ENCODE measurements at places on chromosomes 16 and 17.

DNA sequence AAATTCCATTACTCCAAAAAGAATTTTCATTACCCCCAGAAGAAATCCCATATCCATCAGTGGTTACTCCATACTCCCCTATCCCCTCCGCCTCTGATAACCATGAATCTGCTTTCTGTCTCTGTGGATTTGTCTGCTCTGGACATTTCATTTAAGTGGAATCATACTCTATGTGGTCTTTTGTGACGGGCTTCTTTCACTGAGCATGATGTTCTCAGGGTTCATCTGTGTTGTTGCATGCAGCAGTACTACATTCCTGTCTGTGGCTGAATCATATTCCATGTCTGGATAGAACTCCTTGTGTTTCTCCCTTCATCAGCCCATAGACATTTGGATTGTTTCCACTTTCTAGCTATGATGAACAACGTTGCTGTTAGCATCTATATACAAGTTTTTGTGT, 59.5 kb upstream of the IRX3 start:
- DNase-seq = no peak

DNA sequence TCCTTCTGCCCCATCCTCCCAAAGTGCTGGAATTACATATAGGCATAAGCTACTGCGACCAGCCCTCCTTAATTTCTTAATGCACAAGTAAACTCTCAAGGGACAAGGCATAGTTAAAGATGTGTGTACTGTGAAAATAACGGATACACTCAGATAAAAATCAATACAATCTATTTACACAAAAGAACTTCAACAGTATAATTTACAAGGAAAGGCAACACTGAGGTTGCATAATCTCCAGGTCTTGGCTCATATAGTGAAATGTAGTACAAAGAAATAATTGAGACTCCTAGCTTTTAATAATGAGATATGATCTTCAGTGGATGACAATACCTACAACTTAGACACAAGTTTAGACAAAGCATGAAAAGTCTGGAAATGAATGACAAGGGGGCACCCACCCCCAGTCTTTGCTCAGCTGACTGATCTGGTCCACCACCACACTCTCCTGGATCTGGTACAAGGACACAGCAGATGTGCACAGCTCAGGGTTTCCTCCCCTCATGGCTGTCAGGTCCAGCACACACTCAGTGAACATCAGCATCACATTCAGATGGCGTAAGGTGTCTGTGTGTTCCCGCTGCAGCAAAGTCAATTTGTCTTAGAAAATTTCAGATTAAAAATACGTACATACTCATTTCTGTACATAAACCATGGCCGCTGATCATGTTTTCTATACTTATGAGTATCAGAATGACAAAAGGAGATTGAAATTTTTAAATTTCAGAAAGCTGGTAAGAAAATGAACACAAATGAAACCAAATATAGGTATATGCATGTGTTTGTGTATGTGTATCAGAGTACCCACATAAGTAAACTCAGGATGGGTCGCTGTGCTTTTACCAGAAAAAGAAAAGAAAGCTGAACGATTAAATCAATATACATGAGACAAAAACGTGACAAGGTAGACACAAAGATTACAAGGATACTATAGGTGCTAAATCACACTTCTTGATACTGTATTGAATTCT, 33.7 kb upstream of the ALDH3A1 start:
- DNase-seq = no peak

GRCh38 chr17:79279320-79279719, 204.7 kb downstream of the ENGASE start:
- DNase-seq = no peak

DNA sequence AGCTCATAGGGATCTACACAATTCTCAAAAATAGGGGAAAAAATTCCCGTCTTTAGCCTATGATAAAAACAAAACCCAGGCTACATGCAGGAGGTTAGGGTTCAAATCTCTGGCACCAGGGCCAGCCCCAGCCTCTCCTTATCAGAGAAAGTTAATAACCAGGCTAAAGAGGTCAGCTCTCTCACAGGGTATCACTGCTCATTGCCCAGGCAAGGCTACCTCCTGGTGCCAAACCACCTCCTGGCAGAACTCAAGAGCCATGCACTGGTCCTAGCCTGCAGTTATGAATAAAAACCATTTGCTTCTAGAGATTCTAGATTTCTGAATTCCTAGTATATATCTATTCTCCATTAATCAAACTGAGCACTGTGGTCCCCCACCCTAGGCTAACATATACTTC, 65.8 kb downstream of the CREBBP start:
- DNase-seq = no peak

DNA sequence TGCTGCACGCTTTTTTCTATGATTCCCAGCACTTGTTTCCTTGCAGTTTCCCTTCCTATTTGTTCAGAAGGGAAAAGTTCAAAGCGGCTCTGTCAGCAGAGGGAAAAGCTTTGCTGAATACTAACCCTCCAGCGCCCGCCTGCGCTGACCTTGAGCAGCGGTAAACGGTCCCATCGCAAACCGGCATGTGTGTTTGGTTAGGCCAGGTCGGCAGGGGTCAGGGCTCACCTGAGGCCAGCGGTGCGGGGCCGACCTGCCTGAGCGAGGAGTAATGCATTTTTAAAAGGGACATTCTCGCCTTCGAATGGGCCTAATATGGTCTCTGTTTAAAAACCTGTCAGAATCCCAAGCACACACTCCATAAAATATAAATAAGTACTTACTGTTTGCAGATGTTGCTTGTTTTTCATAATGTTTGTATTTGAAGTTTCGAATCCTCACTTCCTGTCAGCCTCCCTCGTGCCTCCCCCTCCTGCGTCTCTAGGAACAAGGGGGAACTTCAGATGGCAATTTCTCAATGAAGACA, 110.1 kb downstream of the IRX3 start:
- no peak for DNase-seq

GRCh38 chr16:63702981-63703590, 1418.8 kb downstream of the CDH11 start:
- no peak for DNase-seq

GRCh38 chr17:64547319-64547718, 40.5 kb downstream of the CEP95 start:
- peak; percentile 23 for DNase-seq

GRCh38 chr17:37221865-37222264, 153.9 kb upstream of the C17orf78 start:
- no peak for DNase-seq

DNA sequence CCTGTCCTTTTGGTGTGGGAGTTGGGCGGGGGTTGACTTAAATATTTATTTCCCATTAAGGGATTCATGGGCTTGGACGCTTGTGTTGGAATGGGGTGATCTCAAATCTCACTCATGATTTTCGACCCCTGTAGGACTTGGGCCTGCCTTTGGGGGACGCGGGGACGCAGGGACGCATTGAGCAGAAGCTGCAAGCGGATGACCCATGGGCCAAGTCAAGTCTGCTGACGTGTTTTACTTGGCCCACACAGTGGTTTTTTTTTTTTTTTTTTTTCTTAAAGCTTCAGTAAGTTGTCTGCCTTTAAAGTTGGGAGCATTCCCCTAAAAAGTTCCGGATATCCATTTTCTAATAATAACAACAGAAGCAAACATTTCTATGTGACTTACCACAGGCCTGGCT, 28.9 kb downstream of the CMIP start:
- DNase-seq = no peak

DNA sequence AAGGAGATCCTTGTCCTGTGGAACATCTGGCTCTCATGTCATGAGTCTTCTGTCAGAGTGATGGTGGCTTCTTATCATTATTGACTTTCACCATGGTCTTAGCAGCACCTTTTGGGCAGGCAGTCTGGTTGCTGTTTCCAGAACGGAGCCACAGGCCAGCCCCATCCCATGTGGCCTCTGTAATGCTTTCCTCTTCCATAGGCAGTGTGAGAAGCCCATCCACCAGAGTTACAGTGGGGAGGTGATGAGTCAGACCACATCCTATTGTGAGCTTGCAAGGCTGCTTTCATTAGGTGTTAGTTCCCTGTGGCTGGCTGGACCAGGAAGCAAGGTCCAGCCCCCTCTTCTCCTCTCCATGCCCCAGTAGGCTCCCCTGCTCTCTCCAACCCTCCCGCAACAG, 30.8 kb upstream of the SPACA3 start:
- DNase-seq = no peak

DNA sequence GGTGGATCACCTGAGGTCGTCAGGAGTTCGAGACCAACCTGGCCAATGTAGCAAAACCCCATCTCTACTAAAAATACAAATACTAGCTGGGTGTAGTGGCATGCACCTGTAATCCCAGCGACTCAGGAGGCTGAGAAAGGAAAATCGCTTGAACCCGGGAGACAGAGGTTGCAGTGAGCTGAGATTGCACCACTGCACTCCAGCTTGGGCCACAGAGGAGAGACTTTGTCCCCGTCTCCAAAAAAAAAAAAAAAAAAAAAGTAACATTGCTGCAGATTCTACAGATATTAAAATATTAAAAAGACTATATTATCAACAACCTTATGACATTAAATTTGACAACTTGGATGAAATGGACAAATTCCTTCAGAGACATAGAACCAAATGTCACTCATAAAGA, 25.7 kb downstream of the MBTD1 start:
- no peak for DNase-seq

- DNase-seq = no peak
These were observed 665 bp upstream of the AKAP1 start for GRCh38 chr17:57084361-57084801.

- DNase-seq = no peak
These were observed 177.9 kb downstream of the SPECC1 start for GRCh38 chr17:20187049-20187448.

- no peak for DNase-seq
These were observed 985 bp downstream of the SGSM2 start for GRCh38 chr17:2338315-2338657.

GRCh38 chr17:82081966-82082365, 16.1 kb downstream of the FASN start:
- no peak for DNase-seq

GRCh38 chr16:66541388-66542355, 8.2 kb downstream of the TK2 start:
- no peak for DNase-seq

GRCh38 chr16:54944002-54944401, 13.3 kb downstream of the IRX5 start:
- no peak for DNase-seq

DNA sequence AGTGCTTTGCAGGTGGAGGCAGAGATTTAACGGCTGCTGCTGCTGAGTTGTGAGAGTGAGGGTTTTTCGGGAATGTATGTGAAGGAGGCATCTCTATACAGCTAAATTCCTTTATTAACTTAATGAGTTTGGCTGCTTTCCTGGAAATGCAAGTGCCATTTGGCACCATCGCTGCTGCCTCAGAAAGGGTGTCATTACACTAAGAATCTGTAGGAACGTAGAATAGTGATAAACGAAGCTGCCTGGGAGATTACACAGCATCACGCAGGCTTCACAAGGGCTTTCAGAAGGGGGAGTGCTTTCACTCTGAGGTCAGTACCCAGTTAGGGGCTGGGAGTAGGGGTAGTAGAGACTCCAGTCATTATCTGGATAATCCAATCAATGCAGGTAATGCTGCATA, 14.1 kb upstream of the NLRP1 start:
- DNase-seq = no peak

DNA sequence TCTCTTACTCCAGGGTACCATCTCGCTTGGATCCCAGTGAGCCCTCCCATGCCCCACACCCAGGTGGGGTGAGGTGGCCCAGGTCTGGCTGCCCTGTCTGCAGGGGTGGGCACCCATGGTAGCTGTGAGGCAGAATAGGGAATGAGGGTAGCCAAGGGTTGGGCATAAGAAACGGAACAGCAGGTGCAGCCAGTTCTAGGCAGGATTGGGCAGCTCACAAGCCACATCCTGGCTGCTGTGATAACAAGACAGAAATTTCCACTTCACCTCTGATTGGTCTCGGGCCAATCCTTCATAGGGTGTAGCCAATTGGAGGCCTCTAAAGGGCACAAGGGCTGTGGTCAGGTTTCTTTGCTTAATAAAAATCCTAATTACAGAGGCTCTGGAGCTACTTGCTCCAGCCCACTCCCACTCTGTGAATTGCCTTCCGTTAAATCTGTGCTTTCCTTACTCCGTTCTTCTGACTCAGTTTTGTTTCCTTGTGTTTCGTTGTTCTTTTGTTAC, 1.5 kb upstream of the ARHGDIG start:
- no peak for DNase-seq

- no peak for DNase-seq
These were observed 8.6 kb downstream of the CCDC102A start for GRCh38 chr16:57527610-57528360.

GRCh38 chr17:35732806-35733136, 1.3 kb downstream of the RASL10B start:
- DNase-seq = no peak

- no peak for DNase-seq
These were observed 329.4 kb upstream of the CDH5 start for GRCh38 chr16:66036793-66037715.

GRCh38 chr17:46003907-46004748, 5.1 kb downstream of the STH start:
- DNase-seq = no peak

DNA sequence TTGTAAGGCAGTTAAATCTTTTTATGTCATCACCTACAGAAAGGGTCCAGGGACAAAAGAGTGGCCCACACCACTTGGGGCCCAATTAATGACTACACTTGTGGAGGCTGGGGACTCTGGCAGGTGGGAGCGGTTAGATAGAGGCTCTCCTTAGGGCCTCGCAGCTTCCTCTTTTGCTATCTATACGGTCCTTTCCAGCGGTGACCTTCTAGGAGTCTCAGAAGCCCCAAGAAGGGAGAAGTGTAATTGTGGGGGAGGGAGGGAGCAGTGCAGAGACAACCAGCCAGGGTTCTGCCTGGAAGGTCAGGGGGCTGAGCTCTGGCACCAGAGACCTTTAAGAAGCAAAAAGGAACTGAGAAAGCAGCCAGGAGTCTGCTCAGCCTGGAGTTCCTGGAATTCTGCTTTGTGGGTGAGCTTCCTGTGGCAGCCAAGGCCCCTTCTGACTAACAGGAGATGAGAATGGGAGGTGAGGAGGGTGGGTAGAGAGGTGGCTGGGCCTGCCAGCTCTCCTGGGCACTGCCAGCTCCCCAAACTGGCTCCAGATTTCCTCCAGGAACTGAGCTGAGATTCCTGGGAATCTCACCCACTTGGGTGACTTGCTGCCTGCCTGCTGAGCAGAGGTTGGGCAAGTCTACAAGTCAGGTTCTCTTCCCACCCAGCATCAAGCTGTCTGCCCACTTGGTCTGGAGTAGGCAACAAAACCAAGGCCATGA, 16.3 kb upstream of the MAP3K14 start:
- DNase-seq = no peak

All from retina (tissue), 1 donor.